ENCODE measurements at places on chromosomes 3 and 15. TPM values are rescaled to one million over a fixed set of nuclear protein-coding genes. Genes with fewer than 3 reads are reported as not detected.
A peak's percentile ranks its signal among the peaks of the same experiment; 100 is the strongest.

GRCh38 chr3:127524296-127524896 is 66.1 kb downstream of the TPRA1 start:
- no peak for DNase-seq

DNA sequence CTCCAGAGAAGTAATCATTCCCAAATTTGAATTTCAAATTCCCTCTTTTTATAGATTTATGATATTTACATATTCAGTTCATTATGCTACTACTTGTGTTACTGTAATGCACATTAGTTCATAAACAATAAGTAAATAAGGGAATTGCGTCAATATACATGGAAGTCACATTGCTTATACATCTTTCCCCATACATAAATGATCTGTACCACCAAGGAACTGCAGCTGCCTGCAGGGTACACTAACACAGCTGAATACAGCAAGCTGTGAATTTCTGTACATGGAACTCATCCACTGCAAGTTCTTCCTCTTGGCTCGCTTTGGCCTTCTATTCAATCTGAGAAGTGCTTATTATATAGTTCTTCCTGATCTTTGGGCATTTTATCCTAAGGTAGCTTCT is 15.5 kb downstream of the CASR start:
- DNase-seq, result no peak

The CD80 gene
- polyA plus RNA-seq, result 0.12 TPM

The INSYN1 gene
- polyA plus RNA-seq, result 11.5 TPM

- DNase-seq, result no peak
Observed at GRCh38 chr3:120767106-120767505, 24.6 kb downstream of the GTF2E1 start.

The CCNB2 gene
- 46.9 TPM for polyA plus RNA-seq

DNA sequence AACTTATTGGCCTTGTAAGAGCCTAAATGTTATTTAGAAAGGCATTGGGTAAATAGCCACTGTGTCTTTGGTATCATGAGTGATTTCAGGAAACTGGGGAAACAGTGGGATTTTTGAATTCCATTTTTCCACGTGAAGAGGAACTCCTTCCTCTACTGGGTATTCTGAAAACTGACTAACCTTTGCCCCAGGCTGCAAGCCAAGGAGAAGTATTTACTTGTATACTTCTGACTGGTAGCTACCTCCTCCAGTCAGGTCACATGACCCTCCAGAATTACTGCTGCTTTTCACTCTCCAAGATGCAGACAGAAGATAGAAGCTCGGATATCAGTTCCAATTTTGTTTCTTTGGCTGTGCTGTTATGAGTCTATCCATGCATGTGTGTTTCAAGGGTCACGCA is 50.9 kb upstream of the MAP3K13 start:
- DNase-seq, result no peak

The GATA2 gene
- 28.4 TPM for polyA plus RNA-seq

The RLBP1 gene
- not detected for polyA plus RNA-seq

DNA sequence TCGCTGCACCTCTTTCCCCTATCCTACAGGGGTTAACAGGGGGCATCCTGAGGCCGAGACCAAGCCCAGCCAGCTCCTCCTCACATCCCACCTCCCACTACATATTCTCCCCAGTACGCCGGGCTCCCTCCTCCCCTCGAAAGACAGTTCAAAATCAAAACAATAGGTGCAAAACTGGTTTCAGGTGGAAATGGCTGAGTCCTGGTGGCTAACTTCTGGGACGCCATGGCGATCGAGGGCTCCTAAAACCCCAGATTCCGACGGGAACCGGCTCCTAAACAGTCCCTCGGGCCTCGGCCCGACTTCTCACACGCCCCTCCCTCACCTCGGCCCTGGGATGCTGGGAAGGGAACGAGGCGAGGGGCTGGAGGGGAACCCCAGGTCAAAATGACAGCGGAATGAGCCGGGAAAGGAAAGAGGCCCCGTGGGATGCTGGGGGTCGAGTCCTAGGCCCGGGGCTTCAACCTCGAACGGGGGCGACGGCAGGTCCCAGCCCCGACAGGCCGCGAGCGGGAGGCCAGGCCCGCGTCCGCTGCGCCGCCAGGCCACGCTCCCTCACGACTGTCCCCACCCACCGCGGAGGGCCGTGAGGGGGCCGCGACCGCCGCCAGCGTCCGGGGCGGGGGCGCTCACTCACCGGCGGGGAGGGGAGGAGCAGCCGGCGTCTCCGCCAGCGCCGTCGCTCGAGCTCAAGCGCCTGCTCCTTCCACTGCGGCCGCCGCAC is 492 bp downstream of the TMCC1 start:
- peak; percentile 49 for DNase-seq

DNA sequence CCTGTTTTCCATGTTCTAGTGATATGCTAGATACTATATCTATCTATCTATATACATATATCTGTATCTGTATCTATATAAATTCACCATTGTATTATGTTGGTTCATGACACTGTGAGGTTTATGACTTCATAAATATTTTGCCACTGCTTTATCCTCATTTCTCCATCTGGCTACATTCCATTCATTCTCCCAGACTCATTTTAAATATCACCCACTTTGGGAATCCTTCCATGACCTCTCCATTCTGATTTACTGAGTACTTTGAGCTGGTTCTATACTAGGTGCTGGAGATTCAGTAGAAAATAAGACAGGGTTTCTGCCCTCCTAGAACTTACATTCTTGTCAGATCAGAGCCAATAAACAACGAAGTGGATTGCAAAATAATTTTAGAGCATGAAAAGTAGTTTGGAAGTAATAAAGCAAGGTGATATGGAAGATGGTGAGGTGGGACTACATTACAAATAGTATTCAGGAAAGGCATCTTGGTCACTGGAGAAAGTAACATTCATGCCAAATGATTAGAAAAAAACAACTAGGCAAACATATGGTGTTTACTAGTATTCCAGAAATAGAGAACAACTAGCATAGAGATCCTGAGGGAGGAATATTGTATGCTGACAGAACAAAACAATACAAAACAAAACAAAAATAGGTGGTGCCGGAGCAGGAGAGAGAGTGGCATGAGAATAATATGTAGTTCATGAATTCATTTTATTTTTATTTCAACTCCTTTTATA is 11.6 kb upstream of the PLSCR4 start:
- no peak for DNase-seq

- no peak for DNase-seq
Observed at GRCh38 chr15:65993236-65993635, 123.9 kb downstream of the RAB11A start.

- DNase-seq, result no peak
Observed at GRCh38 chr3:13853978-13854296, 25.9 kb downstream of the WNT7A start.

GRCh38 chr3:130686833-130687232 is 59.8 kb downstream of the PIK3R4 start:
- DNase-seq, result no peak

DNA sequence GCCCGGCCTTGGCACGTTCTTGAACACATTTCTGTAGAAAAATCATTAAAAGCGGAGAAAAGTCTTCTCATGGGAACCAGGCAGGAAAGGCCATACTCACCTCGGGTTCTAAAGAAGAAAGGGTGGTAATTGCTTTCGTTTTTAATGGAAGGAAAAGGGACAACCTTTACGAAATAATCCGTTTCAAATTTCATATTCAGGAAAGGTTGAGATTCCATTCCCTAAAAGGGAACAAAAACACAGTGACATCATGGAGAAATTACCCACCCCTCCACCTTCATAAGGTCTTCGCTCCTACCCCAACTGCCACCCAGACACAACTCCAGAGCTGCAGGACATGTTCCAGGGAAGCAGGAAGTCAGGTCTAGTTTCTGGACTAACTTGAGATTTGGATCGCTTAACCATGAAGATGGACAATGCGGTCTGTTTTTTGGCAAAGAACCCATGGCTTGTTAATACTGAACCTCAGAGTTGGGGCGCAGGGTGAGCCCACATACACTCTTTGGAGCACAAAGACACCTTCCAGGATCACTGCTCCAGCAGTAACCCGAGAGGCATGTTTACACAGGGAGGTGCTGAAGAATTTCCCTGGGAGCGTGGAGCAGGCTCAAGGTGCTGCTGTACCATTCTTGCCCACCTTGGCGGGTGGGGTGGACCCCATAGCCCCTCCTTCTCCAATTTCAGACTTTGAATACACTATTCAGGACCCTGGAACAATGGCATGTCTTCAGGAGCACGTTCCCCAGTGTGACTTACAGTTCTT is 49.2 kb downstream of the SPATA12 start:
- DNase-seq, result no peak

DNA sequence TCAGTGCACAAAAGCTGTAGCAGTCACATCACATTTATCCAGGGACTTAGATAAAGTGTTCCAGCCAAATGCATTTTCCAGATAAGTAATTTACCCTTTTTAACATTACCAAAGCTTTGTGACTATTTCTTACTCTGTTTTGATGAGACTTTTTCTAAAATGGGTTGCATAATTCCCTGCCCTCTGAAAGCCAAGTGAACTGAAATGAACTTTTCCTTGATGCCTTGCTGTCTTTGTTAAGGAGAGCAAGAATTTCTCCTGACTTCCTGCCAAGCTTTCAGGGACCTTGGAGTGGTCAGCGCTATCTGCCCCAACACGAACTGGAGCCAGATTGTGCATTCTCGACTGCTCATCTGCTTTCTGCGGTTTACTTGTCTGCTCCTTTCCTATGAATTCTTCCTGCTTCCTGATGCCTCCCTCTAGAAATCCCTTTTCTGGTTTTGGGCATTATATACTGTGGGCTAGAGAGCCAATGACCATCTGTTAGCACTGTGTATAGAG is 34.8 kb downstream of the EIF4E3 start:
- DNase-seq, result no peak

The GRAMD2A gene
- 6.4 TPM for polyA plus RNA-seq

- DNase-seq, result no peak
Observed at GRCh38 chr3:100436951-100437350, 35.6 kb downstream of the LNP1 start.

The TRIM42 gene
- polyA plus RNA-seq, result not detected

- DNase-seq, result no peak
Observed at GRCh38 chr15:31062911-31063310, 38.6 kb downstream of the TRPM1 start.

Data from right renal cortex interstitium (tissue), 3 donors.